Glutamatergic neuron (in vitro differentiated cells): ENCODE measurements at places on chromosomes 7 and 10. TPM values are rescaled to one million over a fixed set of nuclear protein-coding genes. Genes with fewer than 3 reads are reported as not detected.

The GOLGA7B gene
- total RNA-seq, result 21.5 TPM

The COBL gene
- total RNA-seq, result 3.3 TPM

The R3HCC1L gene
- total RNA-seq, result 13.6 TPM

The OR6B1 gene
- total RNA-seq, result not detected

The MUC12 gene
- total RNA-seq, result 1.0 TPM

The CRPPA gene
- 5.3 TPM for total RNA-seq

The SRRT gene
- 213 TPM for total RNA-seq

The HOGA1 gene
- not detected for total RNA-seq

The CRTAC1 gene
- total RNA-seq, result 2.5 TPM

The FZD8 gene
- total RNA-seq, result 8.9 TPM

The HYCC1 gene
- 131 TPM for total RNA-seq

The MAGI2 gene
- 64.2 TPM for total RNA-seq

The NEBL gene
- total RNA-seq, result 0.74 TPM

The MOGAT3 gene
- total RNA-seq, result not detected

The PILRA gene
- total RNA-seq, result 12.5 TPM
